GM04503 (cell line): ENCODE measurements at places on chromosomes 3 and 15.

DNA sequence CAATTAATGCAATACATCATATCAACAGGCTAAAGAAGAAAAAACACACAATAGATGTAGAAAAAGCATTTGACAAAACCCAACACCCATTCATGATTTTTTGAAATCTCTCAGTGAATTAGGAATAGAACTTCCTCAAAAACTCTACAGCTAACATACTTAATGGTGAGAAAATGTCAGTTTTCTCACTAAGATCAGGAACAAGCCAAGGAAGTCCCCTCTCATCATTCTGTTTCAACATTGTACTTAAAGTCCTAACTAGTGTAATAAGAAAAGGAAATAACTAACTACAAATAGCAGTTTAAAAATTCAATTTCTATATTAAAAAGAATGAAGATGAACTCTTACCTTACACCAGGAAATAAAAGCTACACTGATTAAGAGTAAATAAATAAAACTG, 77.8 kb downstream of the DCLK3 start:
- DNase-seq = no peak

GRCh38 chr15:88617790-88618189, 3.4 kb upstream of the AEN start:
- DNase-seq = no peak

GRCh38 chr15:76802411-76802810, 102.7 kb downstream of the SCAPER start:
- no peak for DNase-seq

DNA sequence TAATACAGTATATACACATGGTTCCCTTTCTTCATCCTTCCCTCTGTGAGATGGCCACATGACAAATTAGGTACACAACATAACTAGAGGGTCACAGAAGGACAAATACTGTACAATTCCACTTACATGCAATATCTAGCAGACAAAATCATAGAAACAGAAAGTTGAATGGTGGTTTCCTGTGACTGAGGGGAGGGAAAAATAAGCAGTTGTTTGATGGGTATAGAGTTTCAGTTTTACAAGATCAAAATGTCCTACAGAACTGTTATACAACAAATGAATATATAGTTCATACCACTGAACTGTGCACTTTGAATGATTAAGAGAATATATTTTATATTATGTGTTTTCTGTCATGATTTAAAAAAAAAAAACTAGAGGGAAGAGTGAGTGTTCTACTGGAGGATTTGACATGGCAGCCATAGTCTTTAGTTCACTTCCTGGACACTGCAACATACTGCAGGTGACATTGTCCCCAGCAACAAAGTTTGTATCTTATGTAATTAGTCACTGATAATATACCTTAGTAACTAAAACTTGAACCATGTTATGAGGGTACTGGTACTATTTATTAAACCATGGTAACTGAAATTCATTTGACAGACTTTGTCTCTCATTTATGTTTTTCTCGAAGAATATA, 37.2 kb downstream of the CCDC54 start:
- DNase-seq = no peak

- peak; percentile 7 for DNase-seq
Observed at GRCh38 chr3:88031642-88032077, 27.1 kb downstream of the CGGBP1 start.

DNA sequence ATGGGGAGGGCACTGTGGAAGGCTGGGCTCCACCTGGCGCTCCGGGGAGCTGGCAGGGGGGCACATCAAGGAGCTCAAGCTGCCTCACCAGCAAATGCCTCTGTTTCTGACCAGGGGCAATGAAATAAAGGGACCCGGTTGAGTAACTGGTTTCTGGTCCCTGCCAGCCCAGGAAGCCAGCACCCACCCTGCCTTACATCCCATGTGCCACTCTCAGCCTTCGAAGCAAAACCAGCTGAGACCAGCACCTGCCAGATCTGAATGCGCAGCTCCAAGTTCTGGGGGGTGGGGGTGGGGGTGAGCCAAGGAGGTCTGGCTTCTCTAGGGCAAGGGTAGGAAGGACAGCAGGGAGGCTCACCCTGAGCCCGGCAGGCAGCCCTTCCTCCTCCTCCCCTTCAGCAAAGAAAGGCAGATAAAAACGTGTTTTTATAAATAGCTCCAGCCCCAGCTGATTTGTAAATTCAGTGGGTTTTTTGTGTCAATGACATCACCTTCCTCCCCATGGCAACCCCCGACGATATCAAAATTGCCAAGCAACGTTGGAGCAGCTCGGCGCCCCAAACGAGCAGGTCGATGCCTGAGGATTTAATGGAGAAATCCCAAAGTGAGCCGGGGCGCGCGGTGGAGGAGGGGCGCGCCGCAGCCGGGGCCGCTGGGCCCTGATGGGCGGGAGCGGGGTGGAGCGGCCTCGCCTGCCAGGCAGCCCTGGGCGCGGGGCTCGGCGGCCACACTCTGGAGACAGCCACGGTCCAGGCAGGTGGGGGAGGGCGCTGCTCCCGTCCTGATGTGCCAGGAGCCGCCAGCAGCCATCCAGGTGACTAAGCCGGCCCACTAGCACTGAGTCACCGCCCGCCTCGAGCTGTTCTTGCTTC, at the start of gene PAK6:
Gene PAK6, plus strand, starts transcription at position 532 of the 872 bp plus-strand sequence. CDS start 25,723 bp downstream, outside the sequence.
- DNase-seq = no peak

DNA sequence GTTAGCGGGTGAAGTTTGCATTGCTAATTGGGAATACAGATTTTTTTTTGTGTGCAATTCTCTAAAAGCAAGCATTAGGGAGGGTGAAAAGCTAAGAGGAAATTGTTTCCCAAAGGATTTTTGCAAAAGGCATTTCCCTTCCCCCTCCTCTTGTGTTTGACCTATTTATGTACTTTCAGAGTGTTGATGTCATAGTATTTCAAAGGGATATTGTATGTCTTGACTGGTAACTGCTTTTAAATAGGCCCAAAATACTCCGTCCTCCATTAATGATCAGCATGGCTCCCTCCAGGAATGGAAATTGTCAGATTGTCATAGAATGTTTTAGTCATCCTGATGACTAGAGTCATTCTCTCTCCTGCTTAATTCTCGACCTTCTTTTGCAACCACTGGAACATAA, 32.4 kb downstream of the TRIM71 start:
- DNase-seq = no peak

- peak; percentile 41 for DNase-seq
Observed at GRCh38 chr3:45112939-45113338, 33.2 kb downstream of the CDCP1 start.

- no peak for DNase-seq
Observed at GRCh38 chr3:32934150-32934742, 17.2 kb upstream of the CCR4 start.

DNA sequence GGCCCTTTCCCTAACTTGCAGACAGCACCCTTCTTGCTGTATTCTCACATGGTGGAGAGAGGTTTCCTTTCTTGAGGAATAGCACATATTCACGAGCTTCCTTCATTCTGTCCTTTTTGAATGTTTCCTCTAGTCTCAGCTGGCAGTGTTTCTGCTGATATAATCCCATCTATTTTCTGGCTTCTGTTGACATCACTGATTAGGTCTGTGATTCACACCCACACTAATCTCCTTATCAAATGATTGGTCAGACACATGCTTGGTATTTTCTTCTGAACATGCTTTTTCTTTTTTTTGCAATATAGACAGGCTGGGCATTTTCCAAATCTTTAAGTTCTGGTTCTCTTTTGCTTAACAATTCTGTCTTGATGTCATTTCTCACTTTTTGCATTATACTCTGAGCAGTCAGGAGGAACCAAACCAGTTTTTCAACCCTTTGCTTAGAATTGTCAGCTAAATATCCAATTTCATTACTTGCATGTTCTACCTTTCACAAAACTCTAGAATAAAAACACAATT, 65.4 kb downstream of the OXSM start:
- no peak for DNase-seq

GRCh38 chr3:195259154-195259474, 11.8 kb downstream of the XXYLT1 start:
- peak; percentile 49 for DNase-seq

DNA sequence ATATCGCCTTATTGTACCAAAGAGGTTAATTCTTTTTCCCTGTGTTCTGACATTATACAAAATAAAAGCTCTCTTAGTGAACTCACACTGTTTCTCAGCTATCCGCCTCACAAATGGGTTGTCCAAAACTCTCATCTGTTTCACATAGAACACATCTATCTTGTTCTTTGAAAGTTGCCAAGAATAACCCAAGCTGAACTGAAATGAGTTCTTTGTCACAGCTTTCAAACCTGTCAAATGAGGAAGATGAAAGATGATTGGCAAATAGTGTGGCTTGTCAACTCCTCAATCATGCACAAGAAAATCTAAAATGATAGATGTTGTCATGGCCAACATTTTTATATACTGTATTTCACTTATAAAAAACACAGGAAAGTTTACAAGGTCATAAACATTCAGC, 168.1 kb upstream of the OSTN start:
- DNase-seq = no peak

- DNase-seq = no peak
Observed at GRCh38 chr3:80000022-80000421, 232.2 kb upstream of the ROBO1 start.

DNA sequence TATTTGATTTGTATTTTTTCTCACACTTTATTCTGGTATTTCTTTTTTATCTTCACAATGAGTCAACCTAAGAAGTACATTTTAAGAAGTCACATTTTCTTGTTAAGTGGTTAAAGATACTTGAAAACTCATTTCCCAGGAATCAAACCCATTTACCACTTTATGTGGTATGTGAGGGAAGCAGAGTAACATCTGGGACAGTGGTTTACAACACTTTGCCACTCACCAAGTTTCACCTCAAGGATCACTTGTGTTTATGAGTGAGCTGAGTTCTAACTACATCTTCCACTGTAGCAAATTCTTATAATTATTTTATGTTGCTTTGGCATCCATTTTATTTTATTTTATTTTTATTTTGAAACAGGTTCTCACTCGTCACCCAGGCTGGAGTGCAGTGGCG, 53.8 kb downstream of the IGSF11 start:
- DNase-seq = no peak

GRCh38 chr3:160820022-160820421, 64.0 kb downstream of the PPM1L start:
- DNase-seq = no peak

DNA sequence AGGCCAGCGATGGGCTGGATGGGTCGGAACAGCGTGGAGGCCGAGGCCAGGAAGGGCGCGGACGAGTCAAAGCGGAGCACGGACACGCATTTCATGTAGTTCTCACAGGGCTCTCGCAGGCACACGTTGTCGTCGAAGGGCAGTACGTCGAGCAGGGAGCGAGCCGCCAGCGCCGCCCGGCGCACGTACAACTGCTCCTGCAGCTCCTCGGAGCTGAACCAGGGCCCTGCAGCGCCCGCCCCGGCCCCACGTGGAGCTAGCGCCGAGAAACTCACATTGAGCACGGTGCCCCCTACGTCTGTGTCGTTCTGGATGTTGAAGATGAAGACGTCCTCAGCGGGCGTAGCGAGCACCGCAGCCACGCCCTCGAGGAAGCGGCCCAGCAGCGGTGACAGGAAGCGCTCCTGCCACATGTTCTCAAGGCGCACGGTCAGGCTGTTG, 5.8 kb downstream of the CELSR3 start:
- no peak for DNase-seq

GRCh38 chr3:171765511-171765887, 44.8 kb downstream of the PLD1 start:
- no peak for DNase-seq

DNA sequence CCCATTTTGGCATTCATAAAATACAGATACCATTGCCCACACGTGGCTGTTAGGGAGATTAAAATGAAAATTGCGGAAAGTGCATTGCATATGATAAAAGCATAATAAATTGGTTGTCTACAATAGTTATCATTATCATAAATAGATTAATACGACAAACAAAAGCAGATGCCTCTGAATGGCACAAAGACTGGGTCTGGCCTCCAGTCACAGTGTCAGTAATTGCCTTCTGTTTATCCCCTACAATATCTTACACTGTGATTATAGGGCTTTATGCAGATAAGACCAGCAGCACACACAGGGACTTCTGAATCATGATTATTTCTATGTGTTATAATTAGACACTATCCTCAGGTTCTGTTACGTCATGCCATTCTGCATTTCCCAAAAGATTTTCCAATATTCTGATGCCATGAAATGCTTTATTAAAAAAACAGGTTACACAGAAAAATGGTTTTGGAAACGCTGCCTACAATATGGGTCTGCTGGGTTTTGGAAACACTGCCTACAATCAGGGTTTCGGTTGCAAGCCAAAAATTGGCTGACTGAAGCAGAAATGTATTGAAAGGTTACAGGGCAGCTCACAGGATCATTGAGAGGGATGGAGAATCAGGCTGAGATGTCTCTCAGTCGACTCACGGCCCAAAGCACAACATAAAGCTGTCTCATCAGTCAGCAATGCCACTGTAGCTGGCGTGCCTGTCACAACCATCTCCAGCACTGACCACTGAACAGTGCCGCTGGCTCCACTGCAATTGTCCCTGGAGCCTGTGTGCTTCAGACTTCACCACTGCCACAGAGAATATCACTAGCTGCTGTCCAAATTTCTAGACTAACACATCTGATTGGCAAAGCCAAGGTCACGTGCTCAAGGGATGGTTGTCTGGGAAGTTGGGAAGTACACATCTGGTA, 248.1 kb downstream of the ERC2 start:
- no peak for DNase-seq

DNA sequence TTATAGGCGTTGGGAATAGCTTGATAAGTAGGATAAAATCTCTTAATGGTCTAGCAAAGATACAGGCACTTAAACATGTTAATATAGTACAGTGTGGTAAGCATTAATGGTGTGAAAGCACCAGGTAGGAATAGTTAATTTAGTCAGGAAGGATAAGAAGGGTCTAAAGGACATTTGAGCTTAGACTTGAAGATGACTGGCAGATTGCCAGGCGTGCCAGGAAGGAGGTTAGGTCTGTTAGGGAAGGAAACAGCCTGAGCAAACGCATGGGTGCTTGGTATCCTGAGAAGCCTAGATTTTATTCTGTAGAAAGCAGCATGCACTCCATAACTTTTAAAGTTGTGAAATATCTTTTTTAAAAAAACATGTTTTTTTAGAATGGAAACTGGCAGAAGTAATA, 17.7 kb downstream of the SEC62 start:
- no peak for DNase-seq

GRCh38 chr3:190545191-190545590, 31.3 kb downstream of the IL1RAP start:
- no peak for DNase-seq

GRCh38 chr3:162492446-162493081, 996.0 kb downstream of the OTOL1 start:
- DNase-seq = peak; percentile 73
